Motor neuron (in vitro differentiated cells): ENCODE measurements at places on chromosomes 6 and 20. TPM values are rescaled to one million over a fixed set of nuclear protein-coding genes. Genes with fewer than 3 reads are reported as not detected.

LCA5 gene
- total RNA-seq: 3.8 and 5.0 TPM in 2 replicates

OPRM1 gene
- 0.20 TPM in 1 of 2 replicates, not detected in the other for total RNA-seq

SIRPG gene
- not detected in 2 replicates for total RNA-seq

XKR7 gene
- total RNA-seq: 33.0 and 35.6 TPM in 2 replicates

RAB23 gene
- total RNA-seq: 11.4 and 11.9 TPM in 2 replicates

ZNF311 gene
- 2.3 and 2.9 TPM in 2 replicates for total RNA-seq

DNA sequence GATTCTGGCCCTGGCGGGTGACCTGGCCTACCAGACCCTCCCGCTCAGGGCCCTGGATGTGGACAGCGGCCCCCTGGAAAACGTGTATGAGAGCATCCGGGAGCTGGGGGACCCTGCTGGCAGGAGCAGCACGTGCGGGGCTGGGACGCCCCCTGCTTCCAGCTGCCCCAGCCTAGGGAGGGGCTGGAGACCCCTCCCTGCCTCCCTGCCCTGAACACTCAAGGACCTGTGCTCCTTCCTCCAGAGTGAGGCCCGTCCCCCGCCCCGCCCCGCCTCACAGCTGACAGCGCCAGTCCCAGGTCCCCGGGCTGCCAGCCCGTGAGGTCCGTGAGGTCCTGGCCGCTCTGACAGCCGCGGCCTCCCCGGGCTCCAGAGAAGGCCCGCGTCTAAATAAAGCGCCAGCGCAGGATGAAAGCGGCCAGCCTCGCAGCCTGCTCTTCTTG, 868 bp upstream of the SLC2A4RG start:
- peak; percentile 12 for ATAC-seq

- ATAC-seq: no peak
Measured at GRCh38 chr6:13400772-13401171, 72.4 kb upstream of the TBC1D7 start.

GRCh38 chr6:5132731-5133130, 47.6 kb downstream of the PPP1R3G start:
- ATAC-seq: peak; percentile 55

DNA sequence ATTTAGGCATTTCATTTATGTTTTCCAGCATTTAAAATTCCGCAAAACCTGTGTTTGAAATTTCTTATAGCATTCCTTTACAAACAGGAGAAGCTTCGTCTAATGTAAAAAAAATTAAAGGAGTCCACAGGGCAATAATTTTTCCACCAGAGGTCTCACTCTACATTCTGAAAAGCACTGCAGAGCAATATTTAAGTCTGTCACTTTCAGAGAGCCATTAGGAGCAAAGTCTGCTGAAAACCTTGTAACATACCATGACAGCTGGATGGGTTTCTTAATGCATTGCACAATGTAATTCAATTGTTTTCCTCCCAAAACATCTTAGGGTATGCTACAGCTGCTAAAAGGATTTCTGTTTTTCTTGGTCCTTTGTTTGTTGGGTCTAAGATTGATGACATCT, 18.0 kb downstream of the BAG2 start:
- ATAC-seq: no peak

- no peak for ATAC-seq
Measured at GRCh38 chr6:142452993-142453392, 151.2 kb downstream of the ADGRG6 start.

- ATAC-seq: peak; percentile 96
Measured at GRCh38 chr6:158468666-158469065, 91.2 kb upstream of the TMEM181 start.

DNA sequence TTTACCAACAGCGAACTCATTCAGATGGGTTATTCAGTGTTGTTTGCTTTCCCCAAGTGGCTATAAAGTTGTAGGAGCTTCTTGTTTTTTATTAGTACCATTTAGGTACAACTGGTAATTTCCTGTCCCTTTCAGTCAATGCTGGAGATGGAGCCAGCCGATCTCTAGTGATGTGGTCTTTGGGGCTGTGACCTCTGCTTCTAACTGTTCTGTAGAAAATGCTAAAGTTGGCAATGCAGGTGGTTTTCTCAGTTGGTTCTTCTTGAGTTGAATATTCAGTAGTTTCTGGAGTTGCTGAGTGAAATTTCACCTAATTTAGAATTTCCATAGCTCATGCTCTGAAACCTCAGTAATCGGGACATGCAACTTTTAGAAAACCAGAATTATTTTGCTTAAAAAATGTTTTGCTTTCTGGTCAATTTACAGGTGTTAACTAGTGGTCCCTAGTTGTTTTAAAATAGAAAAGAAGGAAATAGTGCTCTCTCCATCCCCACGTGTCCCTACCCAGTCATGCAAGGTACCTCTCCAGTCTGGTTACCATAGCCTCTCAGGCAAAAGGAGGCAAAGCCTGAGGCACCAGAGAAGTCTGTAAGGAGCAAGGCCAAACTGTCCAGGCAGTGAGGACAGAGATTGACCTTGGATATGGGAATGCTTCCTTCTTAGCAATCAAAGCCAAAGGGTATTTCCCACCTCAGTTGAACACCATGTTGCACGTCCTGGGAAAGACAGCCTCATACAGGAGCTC, 27.3 kb upstream of the GABRR1 start:
- no peak for ATAC-seq

DNA sequence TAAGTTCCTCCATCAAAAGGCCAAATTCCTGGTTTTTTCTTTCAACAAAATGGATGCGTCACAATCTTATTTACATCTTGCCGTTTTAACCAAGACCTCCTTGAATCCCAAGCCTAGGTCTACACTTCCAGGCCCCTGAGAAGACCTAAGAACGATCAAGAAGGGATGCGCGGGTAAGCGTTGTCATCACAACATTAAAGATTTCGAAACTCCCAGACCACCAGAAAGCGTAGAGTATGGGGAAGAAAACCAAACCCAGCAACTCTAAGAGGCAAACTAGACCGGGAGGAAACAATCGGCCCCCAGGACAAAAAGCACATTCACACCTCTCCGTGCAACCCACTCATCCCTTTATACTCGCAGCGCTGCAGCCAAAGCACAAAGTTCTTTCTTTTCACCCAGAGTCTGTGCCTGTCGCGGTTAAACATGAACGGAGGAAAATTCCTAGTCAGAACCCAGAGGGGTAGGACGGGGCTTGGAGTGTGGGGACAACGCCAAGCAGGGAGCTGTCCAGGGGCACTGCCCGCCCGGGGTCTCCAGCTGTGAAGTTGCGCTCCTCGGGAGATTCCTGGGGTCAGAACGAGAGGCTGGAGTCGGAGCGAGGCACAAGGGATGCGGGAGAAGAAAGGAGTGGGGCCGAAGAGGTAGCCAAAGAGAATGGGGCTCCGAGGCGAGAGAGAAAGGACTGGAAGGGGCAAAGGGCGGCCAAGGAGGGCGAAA, 725 bp downstream of the OSER1 start:
- ATAC-seq: peak; percentile 3

DNA sequence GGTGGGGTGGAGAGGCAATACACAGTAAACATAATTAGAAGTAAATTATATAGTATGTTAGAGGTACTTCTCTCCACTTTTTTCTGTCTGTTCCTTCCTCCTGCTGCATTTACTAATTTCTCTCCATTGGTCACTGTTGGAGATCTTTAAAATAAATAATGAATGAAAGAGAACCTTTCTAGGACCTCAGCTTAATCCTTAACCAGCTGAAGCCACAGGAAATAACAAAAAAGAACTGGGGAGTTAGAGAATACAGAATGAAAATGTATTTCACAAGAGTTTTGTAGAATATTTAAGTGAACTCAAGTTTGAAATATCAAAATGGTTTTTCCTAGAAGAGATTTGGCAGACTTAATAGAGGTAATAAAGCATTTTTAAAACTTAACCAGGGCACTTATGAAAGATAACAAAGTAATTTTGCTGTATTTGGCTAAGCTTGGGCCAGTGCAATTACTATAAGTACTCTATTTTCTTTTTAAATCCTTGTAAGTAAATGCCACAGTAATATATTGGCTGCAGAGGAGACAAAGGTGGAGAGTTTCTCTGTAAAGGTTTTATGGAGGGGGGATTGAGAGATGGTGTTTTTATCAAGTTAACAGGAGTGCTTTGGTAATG, 405.0 kb downstream of the CDKAL1 start:
- ATAC-seq: no peak

GRCh38 chr6:108714101-108714765, 134.0 kb upstream of the ARMC2 start:
- no peak for ATAC-seq

GRCh38 chr6:610882-611281, 46.0 kb downstream of the HUS1B start:
- ATAC-seq: no peak

DNA sequence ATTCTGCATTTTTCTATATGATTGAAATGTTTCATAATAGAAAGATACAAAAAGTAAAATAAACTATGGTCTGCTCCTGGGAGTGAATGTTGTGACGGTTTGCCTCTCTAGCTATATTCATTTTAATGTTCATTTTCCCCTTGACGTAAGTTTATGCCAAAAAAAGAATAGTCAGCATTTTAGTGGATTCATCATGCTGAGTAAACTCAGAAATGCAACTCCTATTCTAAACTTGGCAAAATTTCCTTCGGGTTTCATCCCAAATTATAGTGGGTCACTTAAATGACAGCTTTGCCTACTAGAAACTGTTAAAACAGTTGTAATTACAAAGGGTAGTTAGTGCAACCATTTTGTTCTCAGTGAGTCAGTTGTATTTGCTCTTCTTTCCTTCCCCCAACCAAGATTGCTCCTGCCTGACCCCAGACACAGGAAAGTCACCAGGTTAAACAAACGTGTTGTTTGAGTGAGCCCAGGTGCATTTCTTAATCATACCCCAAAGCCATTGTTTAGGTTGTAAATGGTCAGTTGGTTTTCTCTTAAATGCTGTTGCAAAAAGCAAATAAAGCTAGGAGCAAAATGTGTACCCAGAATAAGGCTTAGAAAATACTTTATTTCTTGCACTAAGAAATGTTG, 482.3 kb upstream of the SOX4 start:
- no peak for ATAC-seq

DNA sequence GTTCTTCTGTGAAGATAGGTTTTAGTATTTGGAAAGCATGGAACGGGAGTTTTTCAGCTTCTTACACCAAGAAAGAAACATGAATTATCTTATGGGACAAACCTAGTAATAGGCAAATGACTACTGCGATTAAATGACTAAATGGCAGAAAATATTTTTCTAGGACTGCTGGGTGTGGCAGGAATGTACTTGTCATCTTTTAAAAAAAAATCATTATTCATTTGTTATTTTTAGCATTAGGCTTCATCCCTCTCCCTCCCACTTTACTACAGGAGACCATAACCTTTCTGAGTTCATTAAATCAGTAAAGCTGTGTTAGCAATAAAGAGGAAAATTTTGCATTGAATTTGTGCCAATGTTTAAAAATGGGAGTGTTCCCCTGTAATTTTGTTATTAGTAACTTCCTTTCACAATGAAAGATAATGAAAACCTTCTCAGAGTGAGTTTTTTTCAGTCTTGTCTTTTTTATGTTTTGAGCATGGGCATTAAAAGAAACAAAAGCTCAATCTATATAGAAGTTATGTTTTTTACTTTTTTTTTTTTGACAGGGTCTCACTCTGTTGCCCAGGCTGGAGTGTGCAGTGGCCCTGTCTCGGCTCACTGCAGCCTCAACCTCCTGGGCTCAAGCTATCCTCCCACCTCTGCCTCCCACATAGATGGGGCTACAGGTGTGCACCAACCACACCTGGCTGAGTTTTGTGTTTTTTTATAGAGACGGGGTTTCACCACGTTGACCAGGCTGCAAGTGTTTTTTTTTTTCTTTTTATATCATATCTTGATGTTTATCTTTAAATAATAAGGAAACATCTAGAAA, 105.6 kb upstream of the CLDN20 start:
- ATAC-seq: no peak
